ENCODE measurements at places on chromosomes 2 and 18.

GRCh38 chr2:30663806-30664205, 143.4 kb downstream of the CAPN13 start:
- DNase-seq, result no peak

DNA sequence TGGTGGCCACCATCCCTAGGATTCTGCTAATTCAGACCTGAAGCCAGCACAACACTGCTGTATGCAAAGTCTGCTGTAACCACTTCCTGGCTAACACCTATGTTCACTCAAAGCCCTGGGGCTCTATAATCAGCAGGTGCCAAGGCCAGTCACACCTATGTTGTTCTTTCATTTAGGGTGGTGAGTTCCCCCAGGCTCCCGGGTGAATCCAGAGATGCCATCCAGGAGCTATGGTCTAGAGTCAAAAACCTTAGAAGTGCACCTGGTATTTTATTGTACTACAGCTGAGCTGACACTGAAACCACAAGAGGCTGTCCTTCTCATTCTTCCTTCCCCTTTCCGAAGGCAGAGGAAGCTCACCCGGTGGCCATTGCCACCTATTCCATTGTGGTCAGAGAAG, 46.2 kb upstream of the CCDC141 start:
- no peak for DNase-seq

DNA sequence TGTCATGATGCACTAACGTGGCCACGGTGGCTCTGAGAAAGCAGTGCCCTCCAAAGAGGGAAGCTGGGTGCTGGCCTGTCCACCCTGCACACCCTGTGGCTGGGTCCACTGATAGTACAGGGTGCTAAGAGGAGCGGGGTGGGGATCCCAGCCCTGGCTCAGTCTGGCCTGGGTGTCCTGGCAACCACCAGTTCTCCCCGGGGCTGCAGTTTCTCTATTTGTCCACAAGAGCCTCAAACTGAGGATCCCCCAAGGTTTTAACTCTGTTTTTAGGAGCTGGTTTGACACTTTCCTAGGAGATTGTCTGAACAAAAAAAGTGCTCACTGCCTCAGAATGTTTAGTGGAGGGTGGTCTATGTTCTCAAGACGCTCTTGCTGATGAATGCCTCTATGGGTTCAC, 29.0 kb downstream of the EDAR start:
- DNase-seq, result no peak

- DNase-seq, result no peak
These were observed 567.0 kb upstream of the ZEB2 start for GRCh38 chr2:145086910-145087309.

DNA sequence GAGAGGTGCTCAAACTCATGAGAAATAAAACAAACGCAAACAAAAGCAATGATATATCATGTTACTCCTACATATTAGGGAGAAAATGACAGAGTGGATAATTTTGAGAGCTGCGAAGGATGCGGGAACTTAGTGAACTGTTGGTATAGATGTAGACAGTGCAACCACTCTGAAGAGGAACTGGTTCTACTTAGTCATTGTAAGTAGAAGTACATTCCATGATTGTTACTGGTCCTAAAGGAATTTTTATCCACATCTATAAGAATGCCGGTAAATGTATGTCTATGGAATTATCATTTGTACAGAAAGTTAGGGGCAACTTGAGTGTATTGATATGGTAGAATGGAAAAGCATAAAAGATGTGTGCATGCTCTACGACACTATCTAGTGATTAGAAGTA, 1238.4 kb downstream of the LRP1B start:
- DNase-seq, result no peak

GRCh38 chr2:110126906-110127305, 11.3 kb upstream of the MALL start:
- DNase-seq, result no peak

DNA sequence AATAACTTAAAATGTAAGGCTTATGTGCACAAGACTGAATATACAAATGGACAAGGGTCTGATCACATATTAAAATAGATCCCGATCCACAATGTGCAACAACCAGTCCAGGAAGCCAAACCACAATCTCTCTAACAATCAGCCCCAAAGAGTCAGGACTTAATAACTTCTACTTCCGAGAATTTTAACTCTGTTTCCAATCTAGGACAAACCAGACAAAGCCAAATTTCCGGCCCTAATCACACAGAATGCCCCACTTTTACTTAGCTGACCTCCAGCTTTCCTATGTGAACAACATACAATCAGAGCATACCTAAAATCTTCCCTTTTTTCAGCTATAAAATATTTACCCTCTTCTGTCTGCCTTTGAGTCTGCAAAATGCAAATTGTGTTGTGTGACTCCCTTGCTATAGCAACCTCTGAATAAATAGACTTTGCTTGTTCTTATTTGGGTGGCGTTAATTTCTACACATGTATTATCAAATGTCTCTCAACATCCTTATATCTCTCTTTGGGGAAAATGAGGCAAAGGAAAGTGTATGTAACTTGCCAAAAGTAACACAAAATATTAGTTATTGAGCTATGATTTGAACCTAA, 381.9 kb upstream of the MC4R start:
- DNase-seq, result no peak

GRCh38 chr2:233699424-233700027, 6.8 kb downstream of the UGT1A6 start:
- DNase-seq, result no peak

- no peak for DNase-seq
These were observed 4.5 kb upstream of the GAL3ST2 start for GRCh38 chr2:241772063-241772499.

GRCh38 chr2:55948176-55948923, 24.8 kb upstream of the EFEMP1 start:
- DNase-seq, result no peak

- DNase-seq, result no peak
These were observed 102.7 kb downstream of the SLC25A12 start for GRCh38 chr2:171791361-171791760.

- no peak for DNase-seq
These were observed 462.1 kb downstream of the TDRD15 start for GRCh38 chr2:21585881-21586280.

GRCh38 chr18:24990671-24991134, 361.3 kb downstream of the ZNF521 start:
- DNase-seq, result no peak

DNA sequence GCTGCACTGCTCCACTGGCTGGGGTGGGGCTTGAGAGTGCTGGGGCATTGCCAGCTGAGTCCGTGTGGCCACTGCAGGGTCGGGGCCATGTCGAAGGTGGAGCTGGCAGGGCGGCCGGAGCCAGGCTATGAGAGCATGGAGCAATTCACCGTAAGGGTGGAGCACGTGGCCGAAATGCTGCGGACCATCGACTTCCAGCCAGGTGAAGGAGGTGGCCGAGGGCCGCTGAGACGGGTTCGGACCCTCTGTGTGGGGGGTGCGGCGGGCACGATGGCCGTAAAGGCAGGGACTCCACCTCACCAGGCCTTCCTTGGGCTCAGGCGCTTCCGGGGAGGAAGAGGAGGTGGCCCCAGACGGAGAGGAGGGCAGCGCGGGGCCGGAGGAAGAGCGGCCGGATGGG, 2.1 kb downstream of the UCN start:
- no peak for DNase-seq

DNA sequence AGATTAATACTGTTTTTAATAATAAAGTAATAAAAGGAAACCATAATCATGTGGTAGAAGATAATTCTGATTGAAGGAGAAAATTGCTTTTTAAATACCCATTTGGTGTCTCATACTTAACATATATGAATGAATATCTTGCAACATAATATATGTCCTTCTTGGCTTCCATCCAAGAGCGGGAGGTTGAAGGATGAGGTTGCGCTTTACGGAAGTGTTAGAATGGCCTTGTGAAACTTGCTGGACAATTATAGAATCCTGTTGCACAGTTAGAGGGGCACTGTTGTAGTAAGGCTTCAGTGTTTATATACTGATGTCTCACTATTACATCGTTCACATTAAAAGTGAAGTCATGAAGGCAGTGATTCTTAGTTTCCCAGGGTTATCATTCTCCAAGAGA, 9.4 kb downstream of the INSIG2 start:
- no peak for DNase-seq

DNA sequence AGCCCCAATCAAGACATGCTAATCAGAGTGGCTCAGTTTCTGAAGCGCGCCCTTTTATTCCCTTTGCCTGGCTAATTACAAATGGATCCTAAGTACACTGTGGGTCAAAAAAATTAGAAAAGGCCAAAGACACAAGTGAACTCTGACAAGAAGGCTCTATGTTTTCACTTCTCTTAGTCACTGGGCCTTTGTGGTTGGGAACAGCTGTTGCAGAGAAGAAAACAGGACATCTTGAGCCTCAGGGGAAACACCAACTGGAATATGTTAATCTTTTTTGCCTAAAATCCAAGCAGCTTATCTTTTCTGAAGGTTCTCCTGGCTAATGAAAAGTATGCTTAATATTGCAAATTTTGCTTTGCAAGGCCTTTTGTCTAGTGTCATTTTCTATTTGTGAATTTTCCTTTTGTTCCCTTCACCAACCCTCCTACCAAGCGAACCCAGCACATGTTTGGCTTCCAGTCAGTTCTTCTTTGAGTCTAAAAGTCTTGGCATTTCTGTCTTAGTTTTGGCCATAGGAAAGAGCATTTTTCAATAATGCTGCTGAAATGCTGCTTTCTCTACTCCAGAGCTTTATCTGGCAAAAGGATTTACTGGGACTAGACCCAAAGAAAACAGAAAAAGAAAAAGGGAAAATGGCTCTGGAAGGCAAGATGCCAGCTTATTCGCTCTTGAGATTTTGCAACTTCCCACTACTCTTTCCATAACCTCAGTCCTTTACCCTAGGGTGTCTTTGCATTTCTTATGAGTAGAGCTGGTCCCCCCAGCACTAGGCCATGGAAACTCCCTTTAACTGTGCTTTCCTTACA, 440.2 kb upstream of the ST6GAL2 start:
- DNase-seq, result no peak

GRCh38 chr2:161104054-161104553, 56.1 kb upstream of the TANK start:
- DNase-seq, result no peak

- no peak for DNase-seq
These were observed 149.8 kb upstream of the ITGA4 start for GRCh38 chr2:181307203-181307991.

DNA sequence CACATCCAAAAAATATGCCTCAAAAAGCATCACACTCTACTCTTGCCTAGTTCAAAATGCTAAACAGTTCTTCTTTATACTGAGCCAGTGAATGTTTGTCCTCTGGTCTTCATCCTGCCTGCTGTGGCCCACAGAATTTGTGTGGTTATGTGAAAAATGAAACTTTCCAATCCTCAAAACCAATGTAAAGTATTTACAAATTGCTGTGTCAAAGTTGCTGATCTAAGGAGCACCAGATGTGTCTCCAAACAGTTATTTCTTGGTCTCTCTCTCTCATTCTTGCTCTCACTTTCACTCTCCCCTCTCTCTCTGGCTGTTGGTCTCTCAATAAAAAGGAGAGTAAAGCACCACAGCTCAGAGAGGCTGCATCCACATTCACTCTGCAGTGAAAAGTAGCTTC, 23.0 kb downstream of the EPHA4 start:
- no peak for DNase-seq

- no peak for DNase-seq
These were observed 312.9 kb downstream of the GULP1 start for GRCh38 chr2:188604579-188604978.

DNA sequence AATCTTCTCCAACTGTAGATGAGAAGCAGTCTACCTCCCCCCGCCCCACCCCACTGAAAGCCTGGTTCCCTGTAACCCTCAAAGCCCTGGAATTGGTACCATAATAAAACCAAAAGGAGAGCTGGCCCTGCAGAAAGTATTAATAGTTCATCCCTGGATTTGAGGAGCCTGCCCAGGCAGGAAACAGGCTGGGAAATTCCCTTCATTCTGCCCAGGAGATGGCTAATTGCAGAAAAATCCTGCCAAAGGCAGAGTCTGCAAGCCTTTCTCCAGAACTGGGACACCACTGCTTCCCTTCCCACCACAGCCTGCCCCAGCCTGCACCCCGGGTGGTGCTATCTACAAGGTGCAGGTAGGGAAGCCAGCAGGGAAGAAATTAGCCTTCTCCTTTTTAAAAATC, 16.3 kb downstream of the GKN2 start:
- DNase-seq, result no peak

DNA sequence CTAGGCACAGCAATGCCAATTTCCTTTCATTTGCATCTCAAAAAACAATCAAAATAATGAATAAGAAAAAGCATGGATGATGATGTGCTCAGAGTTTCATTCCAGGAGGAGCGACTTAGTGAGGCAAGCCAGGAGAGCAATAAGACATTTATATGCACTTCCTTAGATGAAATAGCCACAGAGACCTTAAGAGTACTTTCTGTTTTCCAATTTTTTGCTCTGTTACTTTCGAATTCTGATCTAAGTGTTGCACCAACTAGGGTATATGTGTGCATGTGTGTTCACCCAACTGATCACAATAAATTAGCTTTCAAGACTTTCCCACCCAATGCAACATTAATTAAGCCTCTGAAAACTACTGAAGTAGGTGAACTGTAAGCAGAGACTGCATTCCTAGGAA, 709 bp downstream of the RAB27B start:
- DNase-seq, result no peak

DNA sequence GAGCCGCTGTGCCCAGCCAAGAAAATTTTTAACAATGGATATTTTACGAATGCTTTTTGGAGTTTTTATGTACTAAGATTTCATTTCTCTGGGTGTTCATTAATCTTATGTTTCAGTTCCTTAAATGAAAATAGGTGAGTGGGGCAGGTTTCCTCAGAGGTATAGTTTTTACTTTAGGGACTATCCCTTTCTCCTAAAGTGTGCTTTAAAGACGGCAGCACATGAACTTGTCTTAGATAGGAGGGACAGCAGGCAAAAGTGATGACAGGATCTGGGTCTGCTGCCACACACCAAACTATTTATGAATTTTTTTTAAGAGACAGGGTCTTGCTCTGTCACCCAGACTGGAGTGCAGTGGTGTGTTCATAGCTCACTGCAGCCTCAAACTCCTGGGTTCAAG, 8.0 kb upstream of the REL start:
- no peak for DNase-seq

DNA sequence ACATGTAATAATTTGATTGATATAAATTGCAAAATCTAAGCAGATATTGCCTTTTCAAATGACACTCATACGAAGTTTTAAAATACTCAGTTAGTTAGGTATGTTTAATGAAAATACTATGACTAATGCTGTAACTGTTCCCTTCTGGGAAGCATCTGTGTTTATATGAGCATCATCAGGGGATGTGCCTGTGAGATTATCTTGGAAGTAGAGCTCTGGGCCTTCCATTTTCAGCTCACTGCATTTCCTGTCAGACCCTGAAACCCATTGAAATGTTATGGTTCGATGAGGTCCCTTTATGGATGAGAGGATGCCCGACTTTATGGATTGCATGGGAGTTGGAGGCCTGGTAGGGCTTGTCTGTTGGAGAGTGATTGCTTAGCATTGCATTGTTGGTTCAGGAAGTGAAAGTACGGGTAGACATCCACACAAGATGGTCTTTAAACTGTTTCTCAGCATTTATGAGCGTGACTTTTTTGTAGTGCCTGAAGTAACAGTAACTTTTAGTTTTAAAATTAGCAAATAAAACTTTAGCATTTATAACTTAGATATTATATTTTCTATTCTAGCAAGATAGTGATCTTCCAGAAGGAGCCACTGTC, 28.7 kb downstream of the ELP2 start:
- no peak for DNase-seq

GRCh38 chr18:61080954-61081528, 252.2 kb upstream of the CDH20 start:
- DNase-seq, result no peak

All from activated CD4-positive, alpha-beta T cell treated with anti-CD3 and anti-CD28 coated beads, Interleukin-2, amount 50 U/mL, for 48 hours (primary cell).